CD4-positive, alpha-beta T cell treated with Interleukin-15 for 4 hours (primary cell): ENCODE measurements at places on chromosomes 11 and 22.

DNA sequence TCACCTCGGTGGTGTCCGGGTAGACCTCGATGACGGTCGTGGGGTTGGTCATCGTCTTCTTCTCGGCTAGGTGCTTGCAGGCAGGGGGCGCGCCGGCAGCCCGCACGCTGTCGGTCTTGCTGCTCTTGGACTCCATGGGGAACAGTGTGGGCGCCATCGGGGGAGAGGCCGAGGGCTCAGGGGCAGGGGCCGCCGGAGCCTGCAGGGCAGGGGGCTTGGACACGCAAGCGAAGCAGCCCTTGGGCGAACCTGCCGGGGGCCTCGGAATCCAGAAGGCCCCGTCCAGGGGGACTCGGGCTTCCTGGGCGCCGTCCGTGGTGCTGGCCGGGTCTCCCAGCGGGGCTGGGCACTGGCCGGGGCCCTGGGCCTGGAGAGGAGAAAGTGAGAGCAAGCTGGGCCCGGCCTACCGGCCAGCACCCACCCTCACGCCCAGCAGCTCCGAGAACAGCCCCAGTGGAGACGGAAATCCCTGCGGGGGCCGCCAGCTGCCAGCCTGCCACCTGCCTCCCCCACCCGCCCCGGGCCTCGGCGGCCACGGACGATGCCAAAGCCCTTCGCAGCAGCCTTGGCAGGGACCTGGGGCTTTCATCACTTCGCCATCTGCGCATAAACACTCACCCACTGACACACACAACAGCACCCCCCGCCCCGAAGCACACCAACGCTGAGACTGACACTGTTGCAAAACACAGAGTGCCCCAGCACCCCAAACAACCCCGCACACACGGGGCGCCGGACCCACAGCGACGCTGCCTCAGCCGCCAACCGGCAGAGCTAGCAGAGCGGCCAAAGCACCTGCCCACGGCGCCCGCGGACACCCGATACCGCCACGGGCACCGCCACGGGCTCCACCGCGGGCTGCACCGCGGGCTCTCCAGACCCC, 2.4 kb downstream of the IFITM10 start:
- no peak for DNase-seq

DNA sequence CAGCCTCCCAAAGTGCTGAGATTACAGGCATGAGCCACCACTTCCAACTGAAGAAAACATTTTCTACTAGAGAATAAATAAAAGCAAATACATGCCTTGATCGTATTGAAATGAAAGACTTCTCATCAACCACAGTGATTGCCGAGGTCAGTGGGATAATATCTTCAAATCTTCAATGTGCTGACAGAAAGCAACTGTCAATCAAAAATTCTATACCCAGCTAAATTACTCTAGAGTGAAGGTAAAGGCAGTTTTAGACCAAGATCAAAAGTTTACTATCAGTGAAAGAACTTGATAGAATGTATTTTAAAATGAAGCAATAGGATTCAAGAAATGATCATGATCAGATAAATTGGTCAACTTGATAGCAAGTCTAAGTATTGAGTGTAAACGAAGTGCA, 130.6 kb downstream of the BRD1 start:
- DNase-seq: no peak

DNA sequence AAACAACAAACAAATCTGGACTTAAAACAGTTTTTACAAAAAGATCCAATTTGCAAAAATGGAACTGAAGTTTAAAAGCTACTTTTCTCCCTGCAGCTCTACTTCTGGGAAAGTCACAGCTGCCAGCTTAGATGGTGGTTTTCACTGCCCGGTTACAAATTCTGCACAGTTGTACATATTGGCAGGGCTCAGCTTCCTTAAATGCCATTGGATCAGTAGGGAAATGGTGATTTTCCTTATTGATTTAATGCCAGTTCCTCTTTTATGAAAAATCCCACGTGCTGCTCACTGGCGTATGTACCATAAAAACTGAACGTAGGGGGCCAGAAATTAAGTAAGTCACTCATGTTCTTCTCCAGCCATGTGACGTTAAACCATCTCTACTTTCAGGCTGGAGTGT, 22.8 kb downstream of the GRAP2 start:
- DNase-seq: no peak

DNA sequence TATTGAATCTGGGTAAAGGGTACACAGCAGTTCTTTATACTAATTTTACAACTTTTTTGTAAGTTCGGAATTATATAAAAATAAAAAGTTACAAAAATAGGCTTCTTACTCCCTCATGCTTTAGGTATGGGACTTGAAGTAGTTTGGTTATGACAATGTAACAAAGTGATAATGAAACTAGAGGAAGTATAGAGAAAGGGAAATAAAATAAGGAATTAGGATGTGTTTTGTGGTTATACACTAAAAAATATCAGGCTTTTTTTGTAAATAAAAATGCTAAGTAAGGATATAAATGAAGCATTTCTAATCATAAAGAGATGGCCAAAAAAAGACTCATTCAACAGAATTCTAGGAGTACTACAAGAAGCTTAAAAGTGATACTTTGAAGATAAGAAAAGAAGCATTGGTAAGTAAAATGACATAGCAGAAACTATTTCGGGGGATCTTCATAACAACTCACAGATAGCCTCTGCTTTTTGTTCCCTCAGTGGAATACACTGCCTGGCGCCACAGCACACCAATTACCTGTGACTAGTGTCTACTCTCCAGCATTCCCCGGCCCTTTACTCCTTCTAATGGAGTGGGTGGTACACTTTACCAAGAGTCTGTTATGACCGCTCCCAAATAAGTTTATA, 322.7 kb upstream of the PITPNB start:
- no peak for DNase-seq

GRCh38 chr11:117633976-117634755, 162.8 kb downstream of the DSCAML1 start:
- DNase-seq: no peak

DNA sequence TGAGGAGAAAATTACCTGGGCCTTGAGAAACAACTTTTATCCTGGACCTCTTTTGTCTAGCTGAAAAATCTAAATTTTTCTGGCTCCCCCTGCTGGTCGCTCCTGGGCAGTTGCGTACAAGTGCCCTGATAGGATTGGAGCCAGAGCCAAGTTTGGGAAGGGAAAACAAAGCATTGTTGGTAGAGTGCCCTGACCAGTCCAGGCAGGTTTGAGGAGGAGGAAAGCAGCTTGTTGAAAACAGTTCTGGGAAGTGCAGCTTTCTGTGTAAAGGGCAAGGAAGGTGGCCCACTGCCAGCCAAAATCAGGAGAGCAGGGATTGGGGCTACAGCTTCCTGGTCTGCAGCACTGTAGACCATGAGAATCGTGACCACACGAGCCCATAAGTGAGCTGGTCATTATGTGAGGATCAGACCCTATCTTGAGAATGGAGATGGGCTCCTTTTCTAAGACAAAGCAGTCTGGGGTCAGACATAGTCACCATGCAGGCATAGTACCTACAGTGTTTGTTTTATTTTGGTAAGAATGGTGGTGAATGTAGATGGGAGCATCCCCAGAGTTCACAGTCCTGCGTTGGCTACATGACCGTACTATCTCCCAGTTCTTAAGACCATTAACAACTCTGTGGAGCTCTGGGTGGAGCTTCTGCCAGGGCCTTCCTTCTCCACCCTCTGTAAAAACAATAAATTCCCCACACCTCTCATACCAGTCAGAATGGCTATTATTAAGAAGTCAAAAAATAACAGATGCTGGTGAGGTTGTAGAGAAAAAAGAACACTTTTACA, 21.3 kb upstream of the PIK3IP1 start:
- DNase-seq: peak; percentile 70

DNA sequence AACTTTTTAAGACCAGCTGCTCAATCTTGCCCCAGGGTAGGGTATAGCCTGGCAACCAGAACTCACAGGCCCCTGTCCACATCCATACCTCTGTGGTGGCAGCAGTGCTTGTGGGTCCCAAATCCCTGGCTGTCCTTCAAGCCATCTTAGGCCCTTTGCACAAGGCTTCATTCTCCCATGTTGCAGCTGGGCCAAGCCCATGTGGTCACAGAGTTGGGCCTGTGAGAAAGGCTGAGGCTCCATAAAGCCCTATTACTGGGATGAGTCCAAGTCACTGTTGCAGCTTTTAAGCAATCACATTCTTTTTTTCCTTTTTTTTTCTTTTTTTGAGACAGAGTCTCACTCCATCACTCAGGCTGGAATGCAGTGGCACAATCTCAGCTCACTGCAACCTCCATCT, 47.9 kb upstream of the SLC25A1 start:
- DNase-seq: no peak

GRCh38 chr11:48170241-48171233, 46.1 kb upstream of the OR4B1 start:
- DNase-seq: no peak

DNA sequence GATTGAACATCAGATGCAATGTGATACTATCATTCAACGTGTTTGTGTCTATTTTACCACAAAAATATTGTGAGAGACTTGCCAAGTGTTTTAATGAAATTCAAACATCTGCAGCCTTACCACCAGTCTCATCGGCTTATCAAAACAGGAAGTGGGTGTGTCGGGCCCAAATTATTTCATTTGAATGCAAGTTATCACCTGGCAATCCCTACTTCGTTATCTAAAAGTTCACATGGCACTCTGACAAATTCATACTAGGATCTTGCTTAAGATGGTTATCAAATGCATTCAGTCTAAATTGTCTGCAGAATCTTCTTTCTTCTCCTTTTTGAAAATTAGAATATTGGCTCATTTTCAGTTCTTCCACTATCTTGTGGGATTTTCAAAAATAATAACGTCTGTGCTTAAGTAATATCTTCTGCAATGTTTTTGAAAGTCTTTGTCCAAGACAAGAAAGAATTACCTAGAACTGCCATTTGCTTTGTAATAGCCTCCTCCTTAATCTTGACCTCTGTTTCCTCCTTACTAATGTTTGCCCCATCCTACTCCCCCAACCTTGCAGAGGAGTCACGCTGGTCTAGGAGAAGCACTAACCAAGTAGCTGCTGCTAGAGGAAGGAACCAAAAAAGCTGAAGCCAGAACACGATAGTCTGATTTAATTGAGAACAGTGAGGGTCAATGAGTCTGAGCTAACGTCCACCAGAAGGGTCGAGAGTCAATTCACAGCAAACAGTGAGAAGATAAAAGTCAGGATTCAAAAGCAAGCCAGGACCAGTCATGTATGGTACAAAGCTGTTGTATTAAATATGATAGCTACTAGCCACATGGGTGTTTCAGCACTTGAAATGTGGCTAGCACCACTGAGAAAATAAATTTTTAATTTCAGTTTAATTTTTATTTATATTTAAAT, 10.2 kb upstream of the BIRC3 start:
- peak; percentile 81 for DNase-seq

DNA sequence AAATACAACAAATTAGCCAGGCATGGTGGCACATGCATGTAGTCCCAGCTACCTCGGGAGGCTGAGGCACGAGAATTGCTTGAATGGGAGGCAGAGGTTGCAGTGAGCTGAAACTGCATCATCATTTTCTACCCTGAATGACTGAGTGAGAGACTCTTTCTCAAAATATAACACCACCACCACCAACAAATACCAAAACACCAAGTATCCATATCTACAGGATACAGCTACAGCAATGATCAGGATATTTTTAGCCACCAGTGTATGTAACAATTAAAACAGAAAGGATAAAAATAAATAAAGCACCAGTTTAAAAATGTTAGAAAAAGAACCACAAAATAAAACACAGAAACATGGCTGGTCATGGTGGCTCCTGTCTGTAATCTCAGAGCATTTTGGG, 13.2 kb downstream of the A4GALT start:
- DNase-seq: no peak

DNA sequence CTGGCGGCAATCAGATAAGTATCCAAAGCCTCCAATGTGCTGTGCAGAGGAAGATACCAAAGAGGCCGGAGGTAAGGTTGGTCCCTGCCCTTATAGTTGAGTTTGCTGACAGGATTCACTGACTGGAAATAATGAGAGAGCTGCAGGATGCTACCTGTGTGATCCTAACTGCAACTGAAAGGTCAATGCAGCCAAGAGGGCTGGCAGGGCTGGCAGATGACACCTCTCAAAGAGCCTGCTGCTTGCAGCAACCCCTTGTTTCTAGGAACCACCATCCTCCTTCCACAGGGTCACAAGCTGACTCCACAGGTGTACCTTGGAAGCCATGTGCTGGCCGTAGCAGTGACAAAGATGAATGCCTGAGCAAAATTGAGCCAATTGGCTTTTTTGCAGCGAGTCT, 348.1 kb downstream of the DDX10 start:
- no peak for DNase-seq

GRCh38 chr22:16954060-16954403, 54.0 kb downstream of the GAB4 start:
- DNase-seq: no peak

- DNase-seq: no peak
These were observed 48.6 kb downstream of the MTNR1B start for GRCh38 chr11:93017821-93018690.

DNA sequence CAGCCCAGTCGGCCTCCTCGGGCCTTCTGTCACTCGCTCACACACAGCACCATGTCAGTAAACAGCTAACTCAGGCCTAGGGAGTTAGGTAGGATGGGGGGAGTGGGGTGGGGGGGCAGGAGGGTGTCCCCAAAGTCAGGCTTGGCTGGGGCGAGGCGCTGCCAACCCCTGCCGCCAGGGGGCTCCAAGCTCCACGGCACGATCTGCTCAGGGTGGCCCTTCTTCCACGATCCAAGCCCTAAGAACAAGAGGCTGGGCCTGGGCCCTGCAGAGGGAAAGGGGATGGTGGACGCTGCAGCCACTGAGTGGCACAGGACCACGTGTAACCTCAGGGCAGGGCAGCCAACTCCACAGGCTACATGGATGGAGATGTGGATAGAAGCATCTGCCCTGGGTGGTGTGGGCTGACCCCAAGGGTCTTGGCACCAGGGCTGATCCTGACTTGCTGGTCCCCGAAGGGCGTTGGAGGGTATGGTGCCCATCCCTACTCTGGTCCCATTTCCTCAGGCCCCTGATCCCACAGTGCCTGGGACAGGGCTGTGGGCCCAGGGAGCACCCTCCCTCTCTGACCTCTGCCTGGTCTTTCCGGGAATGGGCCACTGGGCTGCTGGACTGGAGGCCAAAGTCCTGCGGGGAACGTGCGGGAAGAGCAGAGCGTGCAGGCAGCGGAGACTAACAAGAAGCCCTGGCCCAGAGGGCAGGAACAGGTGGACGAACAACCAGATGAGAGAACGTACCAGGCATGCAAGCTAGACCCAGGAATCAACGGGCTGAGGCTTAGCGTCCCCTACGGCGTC, 29.1 kb upstream of the TXNRD2 start:
- DNase-seq: peak; percentile 78

GRCh38 chr11:131486937-131487635, 116.7 kb downstream of the NTM start:
- no peak for DNase-seq
